Stimulated activated CD8-positive, alpha-beta memory T cell treated with anti-CD3 and anti-CD28 coated beads, Interleukin-4, amount 100 ng/mL, for 1 hour (primary cell): ENCODE measurements at places on chromosomes 11 and 22.

- DNase-seq: no peak
Measured at GRCh38 chr11:64186492-64187165, 658 bp downstream of the STIP1 start.

GRCh38 chr22:46169628-46170027 lies 19.3 kb downstream of the PPARA start:
- no peak for DNase-seq

DNA sequence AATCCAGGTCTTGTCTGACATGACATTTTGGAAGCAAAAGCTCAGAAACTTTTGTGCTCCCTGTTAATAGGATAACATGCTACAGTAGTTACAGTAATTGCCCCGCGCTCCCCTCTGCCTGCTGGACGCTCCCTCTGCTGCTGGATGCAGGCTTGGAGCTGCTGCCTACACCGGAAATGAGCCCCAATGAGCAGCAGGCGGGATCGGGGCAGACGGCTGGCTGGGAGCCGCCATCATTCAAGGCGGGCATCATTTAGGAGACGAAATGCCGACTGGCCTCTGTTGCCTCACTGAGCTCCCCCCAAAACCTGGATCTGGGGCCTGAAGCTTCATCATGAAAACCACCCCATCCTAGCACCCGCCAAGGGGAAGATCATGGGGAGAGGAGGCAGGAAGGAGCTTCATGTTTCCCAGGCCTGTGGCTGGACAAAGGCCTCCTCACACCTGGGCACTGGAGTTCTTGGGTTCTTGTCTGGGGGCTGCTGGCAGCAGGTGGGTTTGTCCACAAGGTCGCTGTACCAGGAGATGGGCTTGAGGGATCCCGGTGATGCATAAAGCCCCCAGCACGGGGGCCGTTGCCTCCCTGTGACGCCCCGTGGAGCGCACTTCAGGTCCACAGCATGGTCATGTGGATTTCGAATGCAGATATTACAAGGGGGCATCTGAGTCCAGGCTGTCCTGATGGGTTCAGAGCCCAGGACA lies 664.3 kb downstream of the BRD1 start:
- no peak for DNase-seq

DNA sequence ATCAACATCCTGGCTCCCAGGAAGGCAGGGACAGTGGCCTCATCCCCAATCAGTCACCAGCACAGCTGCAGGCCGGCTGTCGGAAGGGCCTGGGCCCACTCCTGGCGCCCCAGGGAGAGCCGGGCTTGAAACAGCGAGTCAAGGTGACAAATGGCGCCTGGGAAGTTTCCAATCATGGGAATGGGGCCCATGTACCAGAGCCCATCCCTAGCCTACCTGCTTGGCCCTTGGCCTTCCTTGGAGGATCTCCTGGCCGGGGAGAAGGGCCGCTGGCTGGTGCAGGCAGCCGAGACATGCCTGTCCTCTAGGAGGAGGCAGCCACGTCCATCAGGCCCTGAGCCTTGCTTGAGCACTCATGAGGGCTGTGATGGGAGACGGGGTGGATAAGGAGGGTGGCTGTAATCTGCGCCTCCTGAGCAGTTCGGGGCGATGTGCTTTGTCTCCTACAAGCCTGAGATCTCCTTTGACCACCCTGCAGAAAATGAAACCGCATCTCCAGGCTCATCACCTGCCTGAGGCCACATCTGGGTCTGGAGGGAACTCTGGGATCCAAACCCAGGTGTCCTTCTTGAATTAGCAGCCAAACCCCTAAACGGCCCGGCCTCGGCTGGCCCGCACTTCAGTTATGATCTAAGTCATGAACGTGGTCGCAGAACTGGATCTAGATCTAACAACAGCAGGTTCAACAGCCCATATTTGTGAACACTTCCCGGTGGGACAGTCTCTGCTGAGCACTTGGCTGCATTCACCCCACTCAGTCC lies 862.0 kb downstream of the TBC1D22A start:
- no peak for DNase-seq

DNA sequence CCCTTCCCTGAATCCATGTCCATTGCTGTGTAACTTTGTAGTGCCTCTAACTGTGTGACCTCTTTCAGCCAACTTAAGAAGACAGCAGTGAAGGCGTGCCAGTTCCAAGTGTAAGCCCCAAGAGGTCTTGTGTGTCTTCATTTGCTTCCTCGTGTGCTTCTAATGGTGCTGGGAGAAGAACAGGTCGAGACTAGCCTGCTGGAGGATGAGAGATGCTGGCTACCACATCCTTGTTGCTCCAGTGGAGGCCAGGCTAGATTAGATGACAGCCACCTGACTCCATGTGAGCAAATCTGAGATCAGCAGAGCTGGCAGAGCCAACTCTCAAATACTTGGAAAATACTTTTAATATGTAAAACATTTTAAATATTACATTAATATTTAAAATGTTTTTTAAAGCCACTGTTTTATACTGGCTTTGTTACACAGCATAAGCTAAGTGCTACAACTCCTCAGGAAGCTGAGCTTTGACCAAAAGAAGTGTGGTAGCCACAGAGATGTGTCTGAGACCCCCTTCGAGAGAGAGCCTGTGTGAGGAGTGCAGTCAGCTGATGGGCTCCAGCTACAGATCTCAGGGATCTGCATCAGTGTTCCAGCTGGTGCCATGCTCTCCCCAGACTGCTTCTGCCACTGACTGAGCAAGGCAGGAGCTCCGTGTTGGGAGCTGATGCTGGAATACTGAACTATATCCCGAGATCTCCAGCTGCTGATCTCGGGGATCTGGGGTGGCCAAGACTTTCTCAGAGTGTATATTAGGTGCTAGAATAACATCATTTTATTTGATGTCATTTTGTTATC lies 8.9 kb downstream of the KCNJ11 start:
- DNase-seq: no peak

DNA sequence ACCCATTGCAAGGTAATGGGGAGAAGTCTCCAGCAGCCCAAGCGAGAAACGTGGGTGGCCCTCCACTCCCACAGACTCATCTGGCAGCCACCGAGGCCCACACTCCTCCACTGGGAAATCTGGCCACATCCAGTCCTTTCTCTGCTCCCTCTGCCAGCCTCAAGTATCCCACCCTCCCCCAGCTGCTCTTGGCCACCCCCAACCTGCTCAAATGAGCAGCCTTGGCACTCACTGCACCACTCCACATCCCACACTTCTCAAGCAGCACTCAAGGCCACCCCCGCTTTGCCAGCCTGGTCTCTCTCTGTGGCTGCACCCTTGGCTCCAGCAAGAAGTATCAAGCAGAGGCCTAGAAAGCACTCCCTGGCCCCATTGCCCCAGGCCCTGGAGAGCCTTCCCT lies 28.2 kb downstream of the SLC22A12 start:
- no peak for DNase-seq

DNA sequence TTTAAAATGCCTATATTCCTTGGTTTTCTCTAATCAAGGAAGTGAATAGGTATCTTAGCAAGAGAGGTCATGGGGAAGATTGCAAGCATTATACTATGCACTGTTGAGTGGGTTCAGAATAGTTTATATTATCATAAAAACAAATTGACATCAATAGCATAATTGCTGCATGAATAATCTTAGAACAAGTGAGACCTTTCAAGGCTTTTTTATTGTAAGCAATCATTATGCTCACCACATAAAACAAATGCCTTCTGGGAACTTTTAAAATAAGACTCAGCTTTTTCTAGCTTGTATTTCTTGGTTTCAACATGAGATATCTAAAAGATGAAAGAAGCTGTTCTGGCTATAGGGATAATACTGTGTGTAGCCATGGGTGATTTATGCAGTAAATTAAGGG lies 135.6 kb upstream of the ZC3H12C start:
- no peak for DNase-seq

DNA sequence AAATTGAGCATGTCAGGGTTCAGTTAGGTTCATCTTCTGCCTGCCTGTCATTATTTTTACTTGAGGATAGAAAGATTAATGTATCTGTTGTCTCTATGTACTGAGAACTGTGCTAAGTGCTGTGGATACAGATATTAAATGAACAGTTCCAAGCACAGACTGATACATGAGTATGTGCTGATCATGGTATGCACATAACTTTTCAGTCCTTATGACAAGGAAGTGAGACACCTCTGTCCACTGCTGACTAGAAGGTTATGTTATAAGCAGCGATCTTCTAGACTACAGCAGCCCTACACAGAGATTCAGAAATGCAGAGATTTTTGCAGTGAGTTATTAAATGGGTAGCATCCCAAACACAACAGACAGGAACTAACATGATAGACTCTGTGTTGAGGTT lies 335.6 kb upstream of the MTNR1B start:
- DNase-seq: no peak

- peak; percentile 1 for DNase-seq
Measured at GRCh38 chr11:72333661-72334060, 89.7 kb upstream of the PHOX2A start.

GRCh38 chr22:50199829-50200460 lies 866 bp upstream of the SELENOO start:
- DNase-seq: no peak

- DNase-seq: no peak
Measured at GRCh38 chr11:117392001-117392690, 64.5 kb downstream of the CEP164 start.

DNA sequence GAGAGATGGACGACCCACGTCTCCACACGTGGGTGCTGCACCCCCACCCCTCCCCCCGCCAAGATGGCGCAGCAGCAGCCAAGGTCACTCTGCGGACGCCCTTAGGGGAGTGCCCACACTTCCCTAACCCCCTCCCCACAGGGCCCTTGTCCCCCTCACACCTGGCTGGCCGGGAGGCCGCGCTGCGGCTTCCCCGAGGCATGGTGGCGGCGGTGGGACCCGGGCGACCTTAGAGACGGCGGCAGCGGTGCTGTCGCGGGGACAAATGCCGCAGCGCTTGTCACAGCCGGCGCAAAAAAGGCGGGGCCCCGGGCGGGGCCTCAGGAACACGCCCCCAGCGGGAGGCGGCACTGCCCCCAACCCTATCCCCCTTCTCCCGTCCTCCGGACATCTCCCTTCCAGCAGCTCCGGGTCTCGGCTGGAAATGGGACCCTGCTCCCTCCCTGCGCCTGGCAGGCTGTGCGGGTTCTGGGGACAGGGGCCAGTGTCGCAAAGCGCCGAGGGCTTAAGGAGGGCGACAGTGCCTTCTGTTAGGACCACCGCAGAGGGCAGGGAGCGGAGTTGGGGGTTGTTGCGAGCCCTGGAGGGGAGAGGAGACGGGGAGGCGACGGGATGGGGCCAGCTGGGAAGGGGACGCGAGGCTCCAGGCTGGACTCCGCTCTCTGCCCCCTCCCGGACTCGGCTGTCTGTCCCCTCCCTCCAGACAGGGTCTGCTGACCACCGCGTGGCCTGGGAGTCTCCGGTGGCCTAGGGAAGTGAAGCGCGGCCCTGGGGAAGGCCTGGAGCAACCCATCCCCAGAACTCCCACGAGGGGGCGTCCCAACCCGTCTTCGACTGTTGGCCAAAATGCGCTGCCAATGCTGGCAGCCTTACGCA lies at the start of gene CHCHD10:
Gene CHCHD10 (minus strand): TSS at position 300 of the 876 bp plus-strand sequence. CDS start 98 bp downstream, at position 202.
- peak; percentile 57 for DNase-seq

DNA sequence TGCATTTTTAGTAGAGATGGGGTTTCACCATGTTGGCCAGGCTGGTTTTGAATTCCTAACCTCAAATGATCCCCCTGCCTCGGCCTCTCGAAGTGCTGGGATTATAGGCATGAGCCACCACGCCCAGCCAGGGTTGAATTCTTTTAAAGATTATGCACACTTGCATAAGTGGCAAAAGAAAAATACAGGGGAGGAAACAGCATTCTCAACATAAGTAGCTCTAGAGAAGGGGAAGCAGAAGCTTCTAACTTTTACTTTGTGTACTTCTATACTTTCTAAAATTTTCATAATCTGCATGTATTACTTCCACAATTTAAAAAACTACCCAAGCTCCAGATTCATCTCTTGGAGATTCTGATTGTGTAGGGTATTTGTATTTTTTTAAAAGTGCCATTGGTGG lies 108.0 kb downstream of the SLC1A2 start:
- no peak for DNase-seq

DNA sequence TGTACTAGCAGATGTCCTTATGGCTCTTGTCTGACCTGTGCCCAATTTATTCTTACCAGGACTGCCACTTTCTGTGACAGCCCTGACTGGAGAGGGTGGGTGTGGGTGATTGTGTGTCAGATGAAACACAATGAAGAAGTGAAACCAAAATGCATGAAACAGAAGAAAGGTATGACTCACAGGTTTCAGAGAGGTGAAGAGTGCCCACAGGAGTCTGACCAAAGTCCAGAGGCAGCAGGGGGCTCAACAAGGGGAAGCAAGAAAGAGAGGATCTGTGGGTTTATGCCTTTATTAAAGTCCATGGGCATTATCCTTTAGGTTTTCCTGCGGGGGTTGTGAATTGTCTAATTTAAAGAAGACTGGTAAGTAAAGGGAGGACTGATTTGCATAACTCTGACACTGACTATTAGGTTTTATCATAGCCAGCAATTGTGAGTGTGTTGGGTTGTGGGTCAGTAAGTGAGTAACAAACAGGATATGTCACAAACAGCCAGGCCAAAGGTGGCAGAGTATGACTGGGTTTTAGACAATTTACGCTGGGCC lies 3.9 kb upstream of the OR4C6 start:
- no peak for DNase-seq

DNA sequence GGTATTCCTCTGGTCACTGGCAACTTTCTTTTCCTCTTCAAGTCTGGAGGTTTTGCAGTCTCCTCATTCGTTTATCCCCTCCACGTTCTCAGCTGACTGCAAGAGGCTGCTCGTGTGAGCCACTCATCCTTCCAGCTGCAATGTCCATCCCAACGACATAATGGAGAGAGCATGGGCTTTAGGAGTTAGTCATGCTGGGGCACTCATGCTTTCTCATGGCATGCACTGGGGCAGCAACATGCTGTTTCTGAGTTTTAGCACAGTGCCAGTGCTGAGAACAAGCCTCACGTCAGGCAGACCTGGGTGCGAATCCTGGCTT lies 7.1 kb downstream of the DCPS start:
- DNase-seq: no peak

DNA sequence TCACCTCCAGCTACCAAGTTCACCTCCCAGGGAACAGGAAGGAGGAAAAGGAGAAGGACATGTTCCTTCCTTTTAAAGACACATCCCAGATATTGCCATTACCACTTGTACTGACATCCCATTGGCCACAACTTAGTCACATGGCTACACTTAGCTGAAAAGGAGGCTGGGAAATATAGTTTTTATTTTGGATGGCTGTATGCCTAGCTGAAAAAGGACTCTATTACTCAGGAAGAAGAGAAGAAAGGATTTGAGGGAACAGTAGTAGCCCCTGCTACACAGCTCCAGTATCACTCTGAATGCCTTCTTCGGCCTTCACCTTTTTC lies 2.1 kb upstream of the APOA5 start:
- no peak for DNase-seq
